Fibroblast of skin of right biceps (primary cell): ENCODE measurements at places on chromosomes 7 and 10.

- DNase-seq, result no peak
Measured at GRCh38 chr7:11281953-11282352, 308.3 kb downstream of the PHF14 start.

GRCh38 chr7:21507627-21508343 lies 35.1 kb upstream of the DNAH11 start:
- DNase-seq, result peak; percentile 33

- no peak for DNase-seq
Measured at GRCh38 chr10:20256969-20257368, 440.7 kb downstream of the PLXDC2 start.

DNA sequence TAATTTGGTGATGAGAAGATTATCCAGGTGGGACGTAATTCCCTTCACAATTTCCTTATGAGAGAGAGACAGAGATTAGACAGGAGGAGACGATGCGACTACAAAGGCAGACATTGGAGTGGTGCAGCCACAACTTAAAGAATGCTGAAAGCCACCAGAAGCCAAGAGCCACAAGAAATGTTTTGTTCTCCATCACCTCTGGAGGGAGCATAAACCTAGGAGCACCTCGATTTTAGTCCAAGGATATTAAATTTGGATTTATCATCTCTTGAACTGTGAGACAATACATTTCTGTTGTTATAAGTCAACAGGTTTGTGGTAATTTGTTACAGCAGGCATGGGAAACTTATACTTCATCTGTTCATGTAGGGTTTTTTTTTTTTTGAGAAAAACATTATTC lies 418.9 kb downstream of the DGKB start:
- DNase-seq, result no peak

- no peak for DNase-seq
Measured at GRCh38 chr10:71278691-71279588, 40.1 kb upstream of the SLC29A3 start.
